H1 (cell line): ENCODE measurements at places on chromosomes 6 and 20. TPM values are rescaled to one million over a fixed set of nuclear protein-coding genes. Genes with fewer than 3 reads are reported as not detected.

The EYS gene
- 0.13 TPM in 1 of 2 replicates, not detected in the other for total RNA-seq

The NRN1 gene
- 0.26 TPM in 1 of 2 replicates, not detected in the other for total RNA-seq

The SLC44A4 gene
- 2.5 and 4.8 TPM in 2 replicates for total RNA-seq

The FRK gene
- 0.19 and 0.24 TPM in 2 replicates for total RNA-seq

The HDGFL1 gene
- not detected in 2 replicates for total RNA-seq

The ETV7 gene
- total RNA-seq, result 0.21 and 0.54 TPM in 2 replicates

The SPEF1 gene
- total RNA-seq, result 0.65 and 0.71 TPM in 2 replicates

The RBPJL gene
- total RNA-seq, result 0.67 and 0.73 TPM in 2 replicates

The LMBRD1 gene
- total RNA-seq, result 15.1 and 16.8 TPM in 2 replicates

The ATP6V1G2 gene
- total RNA-seq, result 2.9 and 3.0 TPM in 2 replicates

The MCM8 gene
- 30.7 and 31.9 TPM in 2 replicates for total RNA-seq

The LRRC73 gene
- total RNA-seq, result 0.26 and 0.69 TPM in 2 replicates

The DUSP15 gene
- 0.91 and 1.0 TPM in 2 replicates for total RNA-seq

The MAFB gene
- 1.6 and 1.8 TPM in 2 replicates for total RNA-seq

The EDN1 gene
- total RNA-seq, result 1.1 and 1.2 TPM in 2 replicates
